ENCODE measurements at places on chromosomes 3 and 15. TPM values are rescaled to one million over a fixed set of nuclear protein-coding genes. Genes with fewer than 3 reads are reported as not detected.

The KLF15 gene
- total RNA-seq = 14.8 TPM

The C3orf22 gene
- total RNA-seq = not detected

- DNase-seq = no peak
These were observed 45.4 kb downstream of the EFHB start for GRCh38 chr3:19888428-19889152.

GRCh38 chr3:133119176-133119575, 81.0 kb downstream of the TMEM108 start:
- no peak for DNase-seq

DNA sequence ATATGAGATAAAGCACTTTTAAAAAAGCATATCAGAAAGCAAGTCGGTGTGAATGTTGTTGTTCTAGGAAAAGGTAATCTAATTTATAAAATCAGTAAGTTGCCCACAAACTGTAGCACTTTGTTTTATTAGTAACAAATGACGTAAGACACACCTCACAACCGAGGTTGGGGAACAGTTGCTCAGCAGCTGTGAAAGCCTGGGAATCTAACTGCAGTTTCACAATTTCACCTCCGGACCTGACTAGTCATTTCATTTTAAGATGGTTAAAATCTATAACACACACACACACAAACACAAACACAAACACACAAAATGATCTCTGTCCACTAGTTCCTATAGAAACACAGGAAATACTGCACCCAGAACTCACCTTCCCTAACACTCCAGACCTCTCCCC, 406.7 kb upstream of the NR2F2 start:
- no peak for DNase-seq

GRCh38 chr3:111936191-111936841, 42.5 kb upstream of the ABHD10 start:
- no peak for DNase-seq

- no peak for DNase-seq
These were observed 3.5 kb downstream of the SMAD6 start for GRCh38 chr15:66705277-66706146.

The FSD2 gene
- not detected for total RNA-seq

The CYP8B1 gene
- not detected for total RNA-seq

Measured in left lung (tissue), 14 donors.